ENCODE measurements at places on chromosomes 3 and 15. TPM values are rescaled to one million over a fixed set of nuclear protein-coding genes. Genes with fewer than 3 reads are reported as not detected.

DNA sequence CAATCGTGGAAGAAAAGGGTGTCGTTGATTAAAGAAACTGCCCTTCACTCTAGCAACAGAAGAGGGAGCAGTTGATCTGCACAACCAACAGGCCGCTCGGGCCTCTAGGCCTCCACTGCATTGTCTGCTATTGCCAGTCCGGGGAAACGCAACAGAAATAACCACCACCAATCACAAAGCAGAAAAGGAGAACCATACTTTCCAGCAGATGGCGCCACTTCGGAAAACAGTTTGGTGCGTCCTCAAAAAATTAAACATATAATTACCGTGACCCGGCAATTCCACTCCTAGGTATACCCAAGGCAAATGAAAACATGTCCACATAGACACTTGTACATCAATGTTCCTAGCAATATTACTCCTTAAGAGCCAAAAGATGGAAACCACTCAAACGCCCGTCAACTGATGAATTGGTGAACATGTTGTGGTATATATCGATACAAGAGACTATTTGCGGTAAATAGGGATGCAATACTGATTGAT lies 154.1 kb downstream of the TJP1 start:
- H3K36me3 ChIP-seq = no peaks in the 10 kb centered on the region
- peaks cover 3% of the 10 kb centered on the region for H3K27me3 ChIP-seq
- H3K4me1 ChIP-seq = no peaks in the 10 kb centered on the region
- peak; percentile 51 for DNase-seq
- H3K4me3 ChIP-seq = no peak overlapping the region

Gene GP9
- total RNA-seq = not detected

DNA sequence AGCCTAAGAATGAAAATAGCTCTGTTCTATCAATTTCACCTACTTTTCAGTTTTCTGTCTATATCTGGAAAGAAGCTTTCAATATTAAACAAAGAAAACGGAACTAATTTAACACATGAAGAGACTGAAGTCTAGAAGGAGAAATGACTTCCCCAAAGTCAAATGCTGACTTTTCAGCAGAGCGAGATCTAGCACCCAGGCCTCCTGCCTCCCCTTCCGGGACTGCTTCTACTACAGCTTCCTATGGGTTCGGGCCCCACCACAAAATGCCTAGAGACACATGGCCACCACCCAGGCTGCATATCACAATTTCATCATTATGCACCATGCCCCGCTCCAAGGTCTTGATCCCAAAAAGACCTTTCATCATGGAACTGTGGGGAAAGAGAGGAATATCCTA lies 104.5 kb downstream of the SST start:
- H3K4me3 ChIP-seq = no peak overlapping the region
- H3K27me3 ChIP-seq = peaks cover 7% of the 10 kb centered on the region
- H3K36me3 ChIP-seq = no peaks in the 10 kb centered on the region
- H3K4me1 ChIP-seq = no peaks in the 10 kb centered on the region

Gene CPLX3
- 0.12 TPM for total RNA-seq

Gene ARHGEF26
- 0.02 TPM for total RNA-seq

DNA sequence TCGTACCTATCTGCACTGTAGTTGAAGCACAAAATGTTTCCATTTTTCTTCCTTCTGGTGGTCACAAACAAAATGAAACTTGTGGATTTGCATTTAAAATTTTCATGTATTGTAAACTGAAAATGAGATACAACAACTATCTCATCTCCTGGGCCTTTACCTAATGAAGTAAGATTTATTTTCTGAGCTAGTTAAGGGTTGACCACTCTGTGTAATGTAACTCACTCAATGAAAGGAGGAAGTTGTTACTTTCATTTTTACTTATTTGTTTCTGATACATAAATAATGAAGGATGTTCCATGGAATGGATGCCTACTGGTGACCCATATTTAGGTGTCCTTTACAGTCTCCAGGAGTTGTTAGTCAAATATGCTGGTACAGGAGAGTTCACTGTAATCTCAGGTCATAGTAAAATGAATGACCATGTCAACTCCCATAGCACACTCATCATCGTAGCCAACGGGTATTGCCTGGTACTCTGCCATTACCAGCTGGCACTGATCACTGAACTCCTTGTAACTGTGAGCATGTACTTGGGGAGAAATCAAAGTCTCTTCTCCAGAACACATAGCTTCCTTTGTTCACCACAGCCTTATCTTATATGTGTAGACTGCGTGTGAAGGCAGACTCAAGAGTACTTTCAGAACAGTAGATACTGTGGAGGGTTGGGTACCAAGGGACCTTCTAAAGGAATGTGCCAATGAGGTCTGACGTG lies 474.2 kb upstream of the ROBO2 start:
- no peaks in the 10 kb centered on the region for H3K36me3 ChIP-seq
- no peaks in the 10 kb centered on the region for H3K4me1 ChIP-seq
- no peaks in the 10 kb centered on the region for H3K27me3 ChIP-seq
- H3K4me3 ChIP-seq = no peak overlapping the region

- H3K4me1 ChIP-seq = peaks cover 81% of the 10 kb centered on the region
- H3K4me3 ChIP-seq = no peak overlapping the region
- H3K27me3 ChIP-seq = peaks cover 2% of the 10 kb centered on the region
- no peak for DNase-seq
Observed at GRCh38 chr3:141235661-141236171, 4.1 kb downstream of the PXYLP1 start.
